ENCODE measurements at places on chromosomes 5 and 9.

- DNase-seq: no peak
Measured at GRCh38 chr5:158032246-158032645, 173.3 kb upstream of the CLINT1 start.

DNA sequence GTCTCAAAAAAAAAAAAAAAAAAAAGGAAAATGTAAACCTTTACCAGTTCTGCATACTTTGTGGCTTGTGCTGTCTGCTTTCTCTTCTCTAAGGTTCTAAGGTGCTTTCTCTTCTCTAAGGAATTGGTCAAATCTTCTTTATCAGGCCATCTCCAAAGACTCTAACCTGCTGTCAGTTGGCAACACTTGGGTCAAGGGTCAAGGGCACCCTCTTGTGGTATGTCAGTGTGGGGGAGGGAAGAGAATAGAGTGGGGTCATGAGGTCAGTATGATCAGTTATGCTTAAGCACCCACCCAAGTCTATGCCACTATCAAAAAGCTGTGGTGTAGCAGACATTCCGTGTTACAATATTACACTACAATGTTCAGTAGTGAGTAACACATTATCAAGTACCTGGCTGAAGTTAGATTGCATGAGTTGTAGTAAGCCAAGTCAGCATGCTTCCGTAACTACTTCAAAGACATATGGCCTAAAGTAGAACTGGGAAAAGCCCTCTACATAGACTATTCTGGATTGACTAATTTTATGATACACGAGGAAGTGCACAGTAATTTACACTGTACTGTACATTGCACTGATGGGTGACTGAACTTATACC is 25.0 kb upstream of the CCL28 start:
- no peak for DNase-seq

DNA sequence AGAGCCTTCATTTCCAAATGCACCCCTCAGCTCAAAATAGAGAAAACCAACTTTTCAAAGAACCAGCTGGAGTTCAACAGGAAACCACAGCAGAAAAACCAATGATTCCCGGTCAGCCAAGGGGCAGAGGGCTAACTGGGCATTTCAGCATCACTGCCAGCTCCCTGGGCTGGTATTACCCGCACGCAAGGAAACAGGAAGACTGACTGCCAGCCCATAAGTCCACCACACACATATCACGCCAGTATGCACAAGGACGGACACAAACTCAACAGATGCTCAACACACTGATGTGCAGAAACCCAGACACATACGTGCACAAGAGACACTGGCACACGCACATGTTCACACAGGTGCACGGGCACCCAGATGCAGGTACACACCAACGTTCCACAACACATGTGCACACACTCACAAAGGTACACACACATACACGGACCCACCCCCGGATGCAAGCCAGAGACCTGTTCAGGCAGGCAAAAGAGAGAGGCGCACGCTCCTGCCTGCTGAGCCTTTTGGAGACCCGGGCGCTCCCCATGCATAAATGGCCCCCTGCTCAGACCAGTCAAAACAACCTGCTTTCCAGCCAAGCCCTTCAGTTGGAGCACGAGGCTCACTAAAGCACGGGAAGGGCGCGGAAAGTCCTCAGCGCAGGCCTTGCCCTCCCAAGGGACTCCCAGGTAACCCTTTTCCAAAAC is 2.1 kb downstream of the ADAMTS2 start:
- DNase-seq: no peak

- no peak for DNase-seq
Measured at GRCh38 chr9:36149197-36149596, 12.7 kb downstream of the GLIPR2 start.

DNA sequence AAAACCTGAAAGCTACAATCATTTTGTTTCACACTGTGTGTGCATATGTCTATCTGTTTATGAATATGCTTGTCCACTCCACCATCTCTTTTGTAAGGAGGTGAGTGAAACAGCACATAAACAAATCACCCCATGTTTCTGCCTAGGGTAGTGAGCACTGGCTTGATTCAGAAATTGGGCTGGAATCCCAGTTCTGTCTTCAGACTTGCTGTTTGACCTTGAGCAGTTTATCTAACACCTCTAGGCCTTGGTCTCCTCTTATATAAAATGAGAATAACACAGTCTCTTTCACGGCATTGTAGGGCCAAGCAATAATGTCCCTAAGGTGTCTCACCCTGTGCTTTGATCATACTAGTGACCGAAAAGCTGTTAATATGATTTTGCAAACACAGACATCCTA is 61.2 kb downstream of the ZNF366 start:
- DNase-seq: no peak
